ENCODE measurements at places on chromosomes 3 and 15. TPM values are rescaled to one million over a fixed set of nuclear protein-coding genes. Genes with fewer than 3 reads are reported as not detected.

- no peak for DNase-seq
Measured at GRCh38 chr3:10748040-10748439, 68.0 kb upstream of the SLC6A11 start.

DNA sequence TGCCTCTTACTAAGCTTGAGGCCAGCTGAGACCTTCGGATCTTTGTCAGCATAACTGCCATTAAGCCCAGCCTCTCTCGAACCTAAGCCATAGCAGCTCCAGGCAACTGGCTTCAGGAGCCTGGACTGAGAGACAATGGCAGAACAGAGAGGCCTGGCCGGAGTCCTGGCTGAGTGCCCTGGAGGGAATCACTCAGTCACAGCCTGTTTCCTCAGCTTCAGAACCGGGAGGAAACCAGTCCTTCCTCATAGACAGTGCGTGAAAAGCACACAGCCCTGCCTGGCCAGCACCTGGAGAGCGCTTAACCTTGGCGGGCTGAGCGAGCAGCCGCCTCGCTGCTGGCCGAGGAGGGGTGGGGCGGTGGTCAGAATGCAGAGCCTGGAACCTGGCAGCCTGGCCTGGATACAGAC is 21.6 kb downstream of the RNU5B-1 start:
- peak; percentile 70 for DNase-seq

- no peak for DNase-seq
Measured at GRCh38 chr15:48859426-48859825, 18.5 kb upstream of the EID1 start.

DNA sequence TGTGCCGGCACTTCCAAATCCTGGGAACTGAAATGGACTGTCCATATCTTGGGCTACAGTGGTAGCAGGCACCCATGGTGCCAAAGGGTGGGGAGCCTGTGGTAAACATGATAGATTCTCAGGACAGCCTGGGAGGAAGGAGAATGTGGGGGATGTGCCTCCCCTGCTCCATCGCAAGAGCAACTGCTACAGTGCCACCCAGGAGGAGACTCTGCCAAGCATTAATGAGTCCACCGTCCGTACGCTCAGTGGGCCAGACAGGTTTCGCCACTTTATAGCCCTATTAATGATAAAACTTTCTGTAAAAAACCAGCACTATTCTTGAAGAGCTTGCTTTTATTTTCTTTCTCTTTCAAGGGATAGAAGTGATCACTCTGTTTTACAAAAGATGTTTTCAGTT is 75.2 kb downstream of the FMN1 start:
- DNase-seq, result no peak

DNA sequence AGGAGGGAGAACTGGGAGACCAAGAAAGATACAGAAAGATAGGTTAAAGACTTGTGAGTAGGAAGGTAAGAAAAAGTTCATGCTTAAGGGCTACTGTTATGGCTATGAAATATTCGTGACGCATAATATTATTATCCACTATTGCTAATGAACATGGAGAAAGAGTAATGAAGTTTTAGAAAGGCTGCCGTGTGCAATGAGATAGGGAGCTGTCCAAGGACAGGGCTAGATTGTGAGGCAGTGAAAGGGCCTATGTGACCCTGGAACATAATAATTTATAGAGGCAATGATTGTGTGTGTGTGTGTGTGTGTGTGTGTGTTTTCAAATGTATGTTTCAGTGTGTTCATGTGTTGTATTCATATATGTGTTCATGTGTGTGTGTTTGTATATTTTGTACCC is 27.7 kb downstream of the MBNL1 start:
- no peak for DNase-seq

DNA sequence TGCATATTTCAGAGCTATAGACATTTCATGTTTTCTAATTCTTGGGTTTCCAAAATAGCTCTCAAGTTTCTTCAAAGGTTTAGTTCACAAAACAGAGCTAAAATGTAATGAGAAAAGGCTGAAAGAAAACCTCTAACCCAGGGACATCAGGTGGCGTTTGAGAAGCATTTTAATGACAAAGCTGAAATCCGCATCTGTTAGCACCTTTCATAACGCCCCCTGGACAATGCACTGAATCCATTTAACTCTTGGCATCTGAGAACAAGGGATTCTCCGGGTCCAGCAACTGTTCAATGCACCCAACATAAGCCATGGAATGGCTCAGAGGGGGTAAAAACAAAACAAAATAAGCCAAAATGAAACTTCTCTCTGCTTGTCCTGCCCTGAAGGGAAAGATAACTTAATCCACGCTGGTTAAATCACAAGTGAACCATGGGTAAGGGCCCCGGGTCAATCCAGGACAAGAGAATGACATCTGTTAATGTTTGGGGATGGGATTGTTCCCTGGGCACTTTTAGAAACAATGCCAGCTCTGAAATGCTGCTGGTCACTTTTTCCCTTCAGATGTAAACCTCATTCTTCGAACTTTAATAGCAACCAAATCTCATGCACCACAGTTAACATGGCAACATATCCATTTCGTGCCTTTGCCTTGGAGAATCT is 466.2 kb upstream of the ADAMTS9 start:
- no peak for DNase-seq

DNA sequence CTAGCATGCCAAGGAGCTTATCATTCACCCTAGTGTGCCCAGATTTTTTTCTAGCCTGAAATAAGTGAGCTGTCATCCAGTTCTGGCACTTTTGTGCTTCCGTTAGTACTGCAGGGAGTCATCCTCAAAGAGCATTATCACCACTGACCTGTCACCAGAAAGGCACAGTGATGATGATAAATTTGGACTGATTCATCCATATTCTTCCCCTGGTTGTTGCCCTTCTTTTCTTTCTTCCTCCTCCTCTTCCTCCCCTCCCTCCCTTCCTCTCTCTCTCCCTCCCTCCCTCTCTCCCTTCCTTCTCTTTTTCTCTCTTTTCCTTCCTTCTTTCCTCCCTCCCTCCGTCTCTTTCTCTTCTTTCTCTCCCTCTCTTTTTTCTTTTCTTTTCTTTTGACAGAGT is 21.3 kb downstream of the SLC35G2 start:
- no peak for DNase-seq

- no peak for DNase-seq
Measured at GRCh38 chr15:51884517-51885236, 55.2 kb downstream of the TMOD3 start.

GRCh38 chr15:41981371-41982132 is 9.2 kb upstream of the EHD4 start:
- no peak for DNase-seq

DNA sequence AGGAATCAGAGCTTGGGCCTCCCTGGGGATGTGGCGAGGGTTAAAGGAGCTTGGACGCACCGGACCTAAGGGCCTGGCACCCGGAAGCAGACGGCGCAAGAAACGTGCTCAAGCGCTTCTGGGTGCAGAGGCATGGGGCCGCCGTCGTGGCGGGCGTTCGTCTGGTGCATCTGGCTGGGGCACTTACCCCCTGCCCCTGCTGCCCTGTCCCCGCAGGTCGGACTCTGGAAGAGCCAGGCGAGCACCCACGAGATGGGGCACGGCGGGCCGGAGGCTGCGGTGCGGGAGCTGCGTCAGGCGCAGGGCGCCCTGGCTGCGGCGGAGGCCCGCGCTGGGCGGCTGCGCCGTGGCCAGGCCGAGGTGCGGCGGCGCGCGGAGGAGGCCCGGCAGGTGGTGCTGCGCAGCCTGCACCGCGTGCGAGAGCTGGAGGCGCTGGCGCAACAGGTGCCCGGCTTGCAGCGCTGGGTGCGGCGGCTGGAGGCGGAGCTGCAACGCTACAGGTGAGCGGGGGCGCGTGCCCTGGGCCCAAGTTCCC is 2.5 kb downstream of the EFCC1 start:
- no peak for DNase-seq

GRCh38 chr3:120017692-120018091 is 76.6 kb downstream of the GSK3B start:
- DNase-seq, result no peak

DNA sequence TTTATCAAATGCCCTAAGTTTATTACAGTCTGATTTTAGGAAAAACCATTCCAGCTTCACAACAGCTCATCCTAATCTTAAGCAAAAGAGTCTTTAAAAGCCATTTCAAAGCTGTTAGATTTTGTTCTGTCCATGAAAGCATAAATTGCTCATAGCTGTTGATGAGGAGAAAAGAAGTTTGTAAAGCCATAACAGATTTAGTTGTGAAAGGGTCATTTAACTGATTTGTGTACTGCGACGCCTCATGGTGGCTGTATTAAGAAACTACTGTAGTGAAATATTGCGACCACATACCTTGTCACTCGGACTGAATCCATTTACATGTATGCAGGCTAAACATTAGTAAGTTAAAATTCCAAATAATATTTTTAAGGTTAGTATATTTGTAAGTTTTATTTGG is 20.9 kb downstream of the BBX start:
- DNase-seq, result no peak

GRCh38 chr15:39582977-39583595 is 2.2 kb downstream of the THBS1 start:
- DNase-seq, result no peak

DNA sequence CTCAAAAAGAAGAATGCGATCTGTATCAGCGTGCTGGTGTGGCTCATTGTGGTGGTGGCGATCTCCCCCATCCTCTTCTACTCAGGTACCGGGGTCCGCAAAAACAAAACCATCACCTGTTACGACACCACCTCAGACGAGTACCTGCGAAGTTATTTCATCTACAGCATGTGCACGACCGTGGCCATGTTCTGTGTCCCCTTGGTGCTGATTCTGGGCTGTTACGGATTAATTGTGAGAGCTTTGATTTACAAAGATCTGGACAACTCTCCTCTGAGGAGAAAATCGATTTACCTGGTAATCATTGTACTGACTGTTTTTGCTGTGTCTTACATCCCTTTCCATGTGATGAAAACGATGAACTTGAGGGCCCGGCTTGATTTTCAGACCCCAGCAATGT is 1.3 kb downstream of the P2RY1 start:
- no peak for DNase-seq

DNA sequence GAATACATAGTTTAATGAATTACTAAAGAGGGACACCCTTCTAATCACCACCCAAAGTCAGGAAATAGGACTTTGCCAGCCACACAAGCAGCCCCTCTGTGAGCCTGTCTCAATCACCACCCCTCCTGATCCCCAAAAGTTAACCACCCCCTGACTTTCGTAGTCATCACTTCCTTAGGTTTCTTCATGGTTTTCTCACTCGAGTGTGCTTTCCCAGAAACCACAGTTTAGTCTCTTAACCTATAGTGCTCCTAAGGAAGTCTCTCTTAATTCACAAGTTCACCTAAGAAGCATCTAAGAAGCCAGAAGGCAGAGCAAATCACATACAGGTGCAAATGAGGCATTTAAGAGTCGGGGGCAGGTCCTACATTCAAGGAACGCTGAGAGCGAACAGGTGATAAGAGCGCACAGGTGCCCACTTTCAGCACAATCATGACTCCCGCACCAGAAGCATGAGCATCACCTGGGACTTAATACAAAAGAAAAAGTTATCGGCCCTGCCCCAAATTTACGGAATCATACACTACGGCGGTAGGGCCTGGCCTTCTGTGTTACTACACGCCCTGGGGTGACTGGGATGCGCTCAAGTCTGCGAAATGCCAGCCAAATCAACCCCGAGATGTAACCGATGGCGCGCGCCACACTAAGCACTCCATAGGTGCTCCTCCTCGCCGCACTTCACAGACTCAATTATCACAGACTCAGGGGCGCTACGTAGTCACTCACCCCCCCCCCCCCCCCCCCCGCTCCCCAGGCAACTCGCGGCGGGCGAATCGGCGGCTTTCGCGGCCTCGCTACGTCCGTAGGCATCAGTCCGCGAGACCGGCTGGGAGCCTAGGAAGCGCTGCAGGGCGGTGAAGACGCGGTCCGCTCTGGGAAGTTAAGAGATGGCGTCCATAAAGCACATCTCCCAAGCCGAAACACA is 815 bp downstream of the ULK4 start:
- DNase-seq, result no peak

DNA sequence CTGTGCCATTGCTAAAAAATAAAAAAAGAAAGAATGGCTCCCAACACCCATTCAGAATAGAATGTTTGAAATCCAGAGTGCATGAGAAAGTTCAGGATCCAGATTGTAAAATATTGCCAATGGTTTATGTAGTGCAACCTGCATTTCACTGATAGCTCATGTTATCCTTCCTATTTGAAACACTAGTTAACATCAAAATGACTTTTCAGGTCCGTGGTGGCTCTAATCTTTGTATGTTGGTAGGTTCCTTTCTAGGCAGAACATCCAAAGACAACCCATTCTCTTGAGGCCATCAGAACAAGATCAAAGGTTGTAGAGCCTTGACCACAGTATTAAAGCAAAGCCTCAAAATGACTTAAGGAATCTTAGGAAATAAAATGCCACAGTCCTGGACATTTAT is 51.0 kb downstream of the PLCL2 start:
- DNase-seq, result no peak

DNA sequence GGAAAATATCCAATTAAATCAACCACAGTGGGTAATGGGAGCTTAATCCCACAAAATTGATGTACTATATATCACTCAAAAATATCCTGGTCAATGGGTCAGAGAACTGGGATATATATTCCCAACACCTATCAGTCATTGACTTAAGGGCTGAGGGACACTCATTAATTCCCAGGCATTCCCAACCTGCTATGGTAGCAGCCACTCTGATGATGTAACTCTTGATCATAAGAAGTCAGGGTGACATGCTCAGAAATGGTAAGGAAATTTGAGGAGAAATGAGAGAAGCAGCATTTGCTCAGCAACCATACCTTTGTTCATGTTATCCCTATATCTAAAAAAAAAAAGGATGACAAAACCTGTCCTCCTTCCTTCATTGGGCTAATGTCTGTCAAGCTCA is 3.1 kb upstream of the PLOD2 start:
- DNase-seq, result no peak

DNA sequence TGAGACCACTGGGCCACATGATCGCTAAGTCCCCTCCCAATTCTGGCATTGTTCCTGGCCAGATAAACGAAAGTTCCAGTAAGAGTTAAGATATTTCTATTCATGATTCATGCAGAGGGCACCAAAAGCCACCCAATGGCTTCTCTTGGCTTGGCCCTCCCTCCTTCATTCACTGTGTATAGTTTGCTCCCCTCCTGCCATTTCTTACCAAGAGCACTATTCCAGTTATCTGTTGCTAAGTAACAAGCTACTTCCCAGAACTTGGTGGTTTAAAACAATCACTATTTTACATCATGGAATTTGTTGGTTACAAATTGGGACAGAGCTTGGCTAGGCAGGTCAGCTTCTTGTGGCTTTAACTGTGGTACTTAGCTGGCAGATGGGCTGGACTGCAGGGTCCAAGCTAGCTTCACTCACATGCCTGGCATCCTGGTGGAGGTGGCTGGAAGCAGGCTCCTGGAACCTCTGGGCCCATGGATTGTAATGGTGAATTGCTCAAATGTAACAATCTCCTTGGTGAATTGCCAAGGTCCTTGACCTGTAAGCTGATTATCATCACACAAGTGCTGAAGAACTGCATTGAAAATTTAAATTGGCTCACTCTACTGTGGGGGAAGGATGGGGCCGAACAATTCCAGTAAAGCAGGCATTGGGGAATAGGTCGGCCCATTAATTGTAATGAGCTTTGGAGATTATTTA is 16.6 kb downstream of the EAF1 start:
- DNase-seq, result no peak

The ESYT3 gene
- 0.41 TPM for total RNA-seq

The ITPKA gene
- 1.6 TPM for total RNA-seq

The MORF4L1 gene
- 1,097 TPM for total RNA-seq

The XCR1 gene
- not detected for total RNA-seq

The CAPN3 gene
- total RNA-seq, result 2.0 TPM

The HRG gene
- total RNA-seq, result not detected

The ECE2 gene
- total RNA-seq, result 3.7 TPM

The CCDC39 gene
- 0.82 TPM for total RNA-seq

The MORC1 gene
- total RNA-seq, result under 0.01 TPM
